ENCODE measurements at places on chromosomes 16 and 17. TPM values are rescaled to one million over a fixed set of nuclear protein-coding genes. Genes with fewer than 3 reads are reported as not detected.

Gene RGS11
- not detected for total RNA-seq

Gene PIRT
- not detected for total RNA-seq

Gene TP53TG3F
- not detected for total RNA-seq

Gene FOXF1
- not detected for total RNA-seq

Gene CACNG5
- total RNA-seq = not detected

Gene STAC2
- total RNA-seq = not detected

Gene RNF227
- total RNA-seq = 6.7 TPM

Gene RBFOX1
- not detected for total RNA-seq

All from CD4-positive, alpha-beta memory T cell (primary cell).